ENCODE measurements at places on chromosomes 4 and X. TPM values are rescaled to one million over a fixed set of nuclear protein-coding genes. Genes with fewer than 3 reads are reported as not detected.

DNA sequence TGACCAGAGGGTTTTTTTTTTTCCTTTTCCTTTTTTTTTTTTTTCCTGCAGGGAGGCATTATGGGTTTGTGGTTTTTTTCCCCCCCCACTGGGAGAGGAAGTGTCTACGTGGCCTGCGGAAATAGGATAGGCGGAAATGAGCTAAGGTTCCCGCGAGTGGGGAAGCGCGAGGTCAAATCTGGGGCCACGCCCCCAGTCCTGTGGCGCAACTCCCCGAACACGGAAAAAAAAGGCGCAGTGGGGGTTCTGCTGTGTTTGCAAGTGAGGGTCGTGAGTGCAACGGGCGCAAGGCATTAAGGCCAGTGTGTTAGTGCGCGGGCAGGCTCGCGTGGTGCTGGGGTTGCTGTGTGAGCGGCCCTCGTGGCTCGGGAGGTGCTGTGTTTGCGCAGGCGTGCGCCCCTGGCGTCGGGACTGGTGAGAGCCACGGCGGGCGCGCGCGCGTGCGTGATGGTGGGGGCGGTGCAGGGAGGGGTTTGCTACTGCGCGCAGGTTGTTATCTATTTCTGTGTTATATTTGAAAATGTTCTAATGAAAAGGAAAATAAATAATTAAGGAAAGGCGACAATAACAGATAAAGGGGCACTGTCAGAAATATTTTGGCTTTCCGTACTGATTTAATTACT is 685 bp upstream of the MORF4L2 start:
- DNase-seq = peak; percentile 79
- peak overlapping the region; percentile 98 for H3K27ac ChIP-seq
- H3K27me3 ChIP-seq = no peaks in the 10 kb centered on the region
- H3K4me1 ChIP-seq = peaks cover 3% of the 10 kb centered on the region
- no peaks in the 10 kb centered on the region for H3K36me3 ChIP-seq
- H3K4me3 ChIP-seq = peak overlapping the region; percentile 96

DNA sequence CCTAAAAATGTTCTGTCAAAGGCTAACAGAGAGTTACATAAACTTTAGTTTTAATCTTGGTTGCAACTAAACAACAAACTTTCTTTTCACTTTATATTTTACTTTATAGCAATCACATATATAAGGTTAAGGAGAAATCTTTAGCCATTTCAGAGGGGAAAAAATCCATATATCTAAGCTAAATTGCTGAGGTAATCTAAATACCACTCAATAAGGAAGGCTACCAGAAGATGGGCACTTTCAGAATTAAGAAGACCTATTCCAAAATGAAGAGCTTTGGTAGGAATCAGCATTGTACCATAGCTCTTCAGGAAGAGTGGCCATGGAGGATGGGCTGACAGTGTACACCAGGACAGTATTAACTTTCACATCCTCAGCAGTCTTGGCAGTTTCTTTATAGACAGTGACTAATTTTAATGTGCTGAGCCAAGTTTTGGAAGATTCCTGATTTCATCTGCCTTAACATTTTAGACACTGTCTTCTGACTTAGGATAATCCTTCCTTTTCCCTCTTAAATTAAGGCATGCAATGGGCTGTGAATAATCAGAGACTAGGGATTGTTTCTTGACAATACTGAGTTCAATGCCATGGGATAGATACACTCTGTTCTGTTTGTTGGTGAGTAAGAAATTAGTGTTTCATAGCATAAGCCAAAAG is 7.1 kb downstream of the FAT4 start:
- no peaks in the 10 kb centered on the region for H3K27me3 ChIP-seq
- H3K4me3 ChIP-seq = no peak overlapping the region
- peak; percentile 64 for DNase-seq
- no peak overlapping the region for H3K27ac ChIP-seq
- peaks cover 2% of the 10 kb centered on the region for H3K36me3 ChIP-seq

- H3K27ac ChIP-seq = no peak overlapping the region
- DNase-seq = no peak
- H3K4me3 ChIP-seq = no peak overlapping the region
- no peaks in the 10 kb centered on the region for H3K27me3 ChIP-seq
These were observed 617 bp upstream of the GPR34 start for GRCh38 chrX:41688156-41688555.

GRCh38 chr4:55330241-55330640 is 15.8 kb upstream of the SRD5A3 start:
- DNase-seq = no peak
- H3K36me3 ChIP-seq = no peaks in the 10 kb centered on the region
- no peaks in the 10 kb centered on the region for H3K4me1 ChIP-seq
- H3K27me3 ChIP-seq = no peaks in the 10 kb centered on the region
- no peak overlapping the region for H3K27ac ChIP-seq

GRCh38 chr4:75724066-75724866 is at the start of gene USO1:
Gene USO1, plus strand, starts transcription at chr4:75724577. Its CDS starts 243 bp downstream, at chr4:75724820.
- H3K4me1 ChIP-seq = peaks cover 3% of the 10 kb centered on the region
- H3K27me3 ChIP-seq = no peaks in the 10 kb centered on the region
- peak; percentile 99 for DNase-seq
- no peaks in the 10 kb centered on the region for H3K36me3 ChIP-seq
- peak within 1 kb of the TSS; percentile 99 for H3K27ac ChIP-seq

- no peaks in the 10 kb centered on the region for H3K27me3 ChIP-seq
- H3K4me1 ChIP-seq = no peaks in the 10 kb centered on the region
- no peaks in the 10 kb centered on the region for H3K36me3 ChIP-seq
- no peak overlapping the region for H3K4me3 ChIP-seq
- no peak overlapping the region for H3K27ac ChIP-seq
These were observed 44.4 kb upstream of the STOX2 start for GRCh38 chr4:183860731-183861130.

GRCh38 chr4:48067536-48067935 is 51.0 kb downstream of the NIPAL1 start:
- DNase-seq = no peak
- H3K27me3 ChIP-seq = no peaks in the 10 kb centered on the region
- H3K4me1 ChIP-seq = no peaks in the 10 kb centered on the region
- no peak overlapping the region for H3K27ac ChIP-seq

DNA sequence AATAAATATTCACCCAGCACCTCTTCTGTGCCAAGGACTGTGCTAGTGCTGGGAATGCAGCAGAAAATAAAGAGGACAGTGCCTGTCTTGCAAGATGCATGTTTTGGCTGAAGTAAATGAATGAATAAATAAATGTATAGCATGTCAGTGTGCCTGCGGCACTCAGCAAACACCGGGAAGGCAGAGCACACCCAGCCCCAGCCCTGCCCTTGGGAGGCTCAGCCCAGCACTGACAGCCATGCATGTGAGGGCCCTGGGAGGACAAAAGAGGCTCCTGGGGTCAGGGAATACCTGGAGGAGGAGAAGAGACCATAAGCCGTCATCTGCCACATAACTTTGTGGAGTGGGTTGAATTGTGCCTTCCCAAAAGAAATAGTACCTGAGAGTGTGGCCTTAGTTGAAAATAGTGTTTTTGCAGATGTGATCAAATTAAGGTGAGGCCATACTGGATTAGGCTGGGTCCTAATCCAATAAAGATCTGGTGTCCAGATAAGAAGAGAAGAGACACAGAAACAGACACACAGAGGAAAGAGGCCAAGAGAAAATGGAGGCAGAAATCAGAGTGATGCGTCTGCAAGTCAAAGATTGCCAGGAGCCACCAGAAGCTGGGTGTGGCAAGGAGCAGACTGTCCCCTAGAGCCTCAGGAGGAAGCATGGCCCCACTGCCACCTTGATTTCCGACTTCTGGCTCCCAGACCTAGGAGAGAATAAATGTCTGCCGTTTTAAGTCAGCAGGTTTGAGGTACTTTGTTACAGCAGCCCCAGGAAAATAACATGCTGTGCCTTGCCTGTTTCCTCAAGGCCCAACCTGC is 16.3 kb downstream of the C4orf50 start:
- DNase-seq = no peak
- H3K36me3 ChIP-seq = no peaks in the 10 kb centered on the region
- H3K27ac ChIP-seq = no peak overlapping the region
- H3K4me3 ChIP-seq = no peak overlapping the region
- no peaks in the 10 kb centered on the region for H3K27me3 ChIP-seq

DNA sequence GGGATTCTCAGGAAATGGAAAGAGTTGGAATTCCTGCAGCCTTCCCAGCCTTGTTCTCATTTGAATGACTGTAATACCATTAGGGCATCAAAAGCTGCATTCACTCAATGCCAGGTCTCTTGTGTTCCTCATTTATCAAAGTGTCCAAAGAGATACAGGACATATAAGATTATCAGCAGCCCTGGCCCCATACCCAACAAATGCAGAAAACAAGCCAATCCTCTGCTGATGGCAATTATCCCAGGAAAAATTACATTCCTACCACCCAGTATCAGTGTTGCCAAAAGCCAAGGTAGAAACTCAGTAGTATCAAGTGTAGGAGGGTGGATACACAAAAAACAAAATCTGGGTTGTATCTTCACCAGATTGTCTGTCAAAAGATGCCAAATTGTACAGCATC is 18.5 kb upstream of the ASB5 start:
- H3K36me3 ChIP-seq = no peaks in the 10 kb centered on the region
- H3K27me3 ChIP-seq = no peaks in the 10 kb centered on the region
- H3K27ac ChIP-seq = no peak overlapping the region
- no peak overlapping the region for H3K4me3 ChIP-seq
- DNase-seq = no peak

SAGE1 gene
- not detected for total RNA-seq

CNGA1 gene
- total RNA-seq = not detected

GRCh38 chr4:25861951-25862410 is 807 bp downstream of the SEL1L3 start:
- H3K27ac ChIP-seq = no peak overlapping the region
- no peaks in the 10 kb centered on the region for H3K36me3 ChIP-seq
- no peaks in the 10 kb centered on the region for H3K27me3 ChIP-seq
- DNase-seq = peak; percentile 28
- H3K4me1 ChIP-seq = no peaks in the 10 kb centered on the region
